ENCODE measurements at places on chromosomes 6 and 20.

DNA sequence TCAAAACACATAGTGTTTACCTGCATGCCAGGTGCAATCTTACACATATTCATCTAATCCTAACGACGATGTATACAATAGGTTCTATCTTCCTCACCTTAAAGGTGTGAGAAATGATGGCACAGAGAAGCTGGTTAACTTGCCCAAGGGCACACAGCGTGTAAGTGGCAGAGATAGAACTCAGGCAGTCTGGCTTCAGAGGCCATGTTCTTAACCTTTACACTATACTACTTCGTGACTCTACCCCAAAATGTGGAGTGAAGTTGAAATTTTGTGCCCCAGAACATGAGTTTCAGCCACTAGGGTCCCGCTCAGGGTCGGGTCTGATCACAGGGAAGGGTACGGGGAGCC lies 584 bp downstream of the VPS52 start:
- no peak for DNase-seq

DNA sequence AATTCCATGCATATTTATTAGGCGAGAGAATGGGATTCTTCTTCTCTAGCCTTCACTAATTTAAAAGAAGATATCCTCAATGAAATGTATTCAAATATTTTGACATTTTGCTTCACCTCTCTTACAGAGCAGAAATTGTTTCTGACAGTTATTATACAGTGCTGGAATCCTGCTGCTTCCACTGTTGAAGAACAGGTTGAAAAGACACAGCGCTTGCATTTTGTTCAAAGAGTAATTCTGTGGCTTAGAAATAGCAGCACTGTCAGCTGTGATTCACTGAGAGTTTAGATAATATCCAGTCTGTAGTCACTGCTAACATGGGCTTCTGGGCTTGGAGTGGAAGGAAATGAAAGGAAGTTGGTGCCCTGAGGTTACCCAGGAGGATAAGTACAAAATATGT lies 117.1 kb upstream of the FBXL4 start:
- no peak for DNase-seq

- no peak for DNase-seq
These were observed 4.1 kb downstream of the MDFI start for GRCh38 chr6:41642090-41642959.

DNA sequence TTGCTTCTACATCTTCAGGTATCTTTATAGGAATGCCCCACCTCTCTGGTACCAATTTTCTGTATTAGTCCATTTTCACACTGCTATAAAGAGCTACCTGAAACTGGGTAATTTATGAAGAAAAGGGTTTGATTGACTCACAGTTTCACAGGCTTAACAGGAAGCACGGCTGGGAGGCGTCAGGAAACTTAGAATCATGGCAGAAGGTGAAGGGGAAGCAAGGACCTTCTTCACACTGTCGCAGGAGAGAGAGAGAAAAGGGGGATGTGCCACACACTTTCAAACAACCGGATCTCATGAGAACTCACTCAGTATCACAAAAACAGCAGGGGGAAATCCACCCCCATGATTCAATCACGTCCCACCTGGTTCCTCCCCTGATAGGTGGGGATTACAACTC lies 24.4 kb upstream of the LY86 start:
- no peak for DNase-seq

DNA sequence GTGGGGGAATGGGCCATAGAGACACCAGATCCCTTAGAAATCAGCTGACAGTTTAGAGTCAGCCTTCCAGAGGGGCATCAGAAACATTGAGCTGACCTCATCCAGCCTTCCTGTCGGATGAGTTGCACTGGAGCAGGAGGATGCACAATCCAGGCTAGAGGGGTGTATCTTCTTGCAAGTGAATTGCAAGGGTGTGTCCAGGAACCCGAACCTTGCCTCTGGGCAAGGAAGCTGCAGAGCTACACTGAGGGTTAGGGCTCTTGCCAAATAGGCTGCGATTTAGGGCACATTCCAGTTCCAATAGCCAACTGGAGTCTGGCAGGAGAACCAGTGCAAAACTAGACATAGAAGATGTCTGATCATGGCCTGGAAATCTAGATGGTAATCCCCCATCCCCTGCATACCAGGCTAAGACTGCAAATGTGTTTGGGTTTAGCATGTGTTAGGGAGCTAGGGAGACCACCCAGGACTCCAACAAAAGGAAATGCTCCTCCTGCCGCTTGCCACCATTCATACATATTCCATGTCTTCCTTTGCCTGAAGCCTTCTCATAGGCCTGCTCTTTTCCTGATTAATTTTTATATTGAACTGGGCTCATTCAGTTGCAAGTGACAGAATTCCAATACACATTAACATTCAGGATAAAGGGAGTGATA lies 6.3 kb upstream of the UTRN start:
- DNase-seq: no peak

- DNase-seq: peak; percentile 54
These were observed 27.1 kb downstream of the COL20A1 start for GRCh38 chr20:63320041-63320511.

DNA sequence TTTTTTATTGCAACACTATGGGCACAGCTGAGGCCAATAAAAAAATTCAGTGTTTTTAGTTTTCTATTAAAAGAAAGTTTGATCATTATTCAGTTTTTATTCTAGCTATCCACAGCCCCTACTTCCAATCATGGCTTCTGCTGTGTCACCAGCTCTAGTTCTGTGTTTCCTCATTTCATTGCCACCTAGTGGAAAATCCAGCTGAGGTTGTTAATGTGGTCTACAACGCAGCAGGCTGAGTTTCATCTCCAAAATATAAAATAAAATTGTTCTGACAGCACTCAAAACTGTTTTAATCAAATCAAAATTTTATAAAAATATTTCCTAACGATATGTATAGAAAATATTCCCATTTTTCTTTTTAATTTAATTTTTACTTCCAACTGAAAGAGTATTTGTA lies 13.6 kb downstream of the COL9A1 start:
- no peak for DNase-seq

DNA sequence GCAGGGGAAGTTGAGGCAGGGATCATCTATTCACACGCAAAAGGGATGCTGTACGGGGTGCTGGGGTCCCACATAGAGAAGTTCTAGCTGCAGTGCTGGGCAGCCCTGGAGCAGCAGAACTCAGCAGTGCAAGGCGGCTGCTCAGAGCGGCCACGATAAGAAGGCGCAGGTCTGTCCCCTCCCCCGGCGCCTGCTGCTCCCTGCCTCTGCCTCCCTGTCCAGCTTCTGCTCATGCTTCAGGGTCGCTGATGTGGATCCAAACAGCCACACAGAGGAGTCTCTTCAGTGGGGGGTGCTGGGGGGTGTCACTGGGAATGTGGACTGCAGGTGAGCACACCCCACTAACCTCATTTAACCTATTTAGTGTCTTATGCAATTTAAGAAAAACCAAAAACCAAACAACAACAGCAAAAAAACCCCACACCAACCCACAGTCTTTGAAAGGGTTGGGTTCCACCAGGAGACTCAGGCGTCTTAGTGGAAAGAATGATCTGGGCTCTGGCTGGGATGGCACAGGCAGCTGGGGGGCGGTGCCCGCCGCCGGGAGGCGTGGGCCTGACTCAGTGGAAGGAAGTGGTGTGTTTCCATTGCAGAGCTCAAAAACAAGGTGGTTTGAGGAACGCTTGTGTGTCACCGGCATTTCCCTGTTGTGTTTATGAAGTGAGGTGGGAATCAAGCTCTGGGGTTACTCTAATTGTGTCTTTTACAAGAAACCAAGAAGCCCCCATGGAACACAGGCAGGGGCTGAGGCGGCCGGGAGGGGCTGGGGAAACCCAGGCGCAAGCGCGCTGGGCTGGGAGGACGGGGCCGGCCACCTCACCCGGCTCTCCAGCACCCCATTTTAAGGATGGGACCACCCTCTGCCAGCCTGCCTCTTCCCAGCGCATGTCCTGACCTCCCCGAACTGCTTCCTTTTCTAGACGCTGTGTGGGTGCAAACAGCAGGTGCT lies 55.1 kb downstream of the IRF4 start:
- peak; percentile 85 for DNase-seq

GRCh38 chr6:73460056-73460455 lies 1.5 kb upstream of the MTO1 start:
- DNase-seq: no peak

DNA sequence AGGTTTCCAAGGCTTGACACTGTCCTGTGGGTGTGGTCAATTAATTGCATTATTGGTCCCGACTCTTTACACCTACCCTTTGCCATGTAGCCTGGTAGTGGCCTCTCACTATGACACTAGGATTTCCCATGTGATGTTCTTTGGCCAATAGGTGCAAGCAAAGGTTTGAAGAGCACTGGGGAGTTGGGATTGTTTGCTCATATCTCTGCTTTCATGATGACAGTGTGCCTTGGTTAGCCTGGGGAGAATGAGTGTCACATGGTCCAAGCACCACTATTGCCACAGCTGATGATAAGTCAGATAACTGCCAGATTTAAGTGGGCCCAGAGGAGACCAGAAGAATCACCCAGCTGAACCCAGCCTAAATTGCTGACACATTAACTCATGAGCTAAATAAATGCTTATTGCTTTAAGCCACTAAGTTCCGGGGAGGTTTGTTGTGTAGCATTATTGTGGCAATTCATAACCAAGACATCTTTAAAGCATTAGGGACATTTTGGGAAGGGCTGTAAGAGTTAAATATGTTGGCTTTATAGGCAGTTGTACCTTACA lies 17.2 kb upstream of the SCP2D1 start:
- no peak for DNase-seq

DNA sequence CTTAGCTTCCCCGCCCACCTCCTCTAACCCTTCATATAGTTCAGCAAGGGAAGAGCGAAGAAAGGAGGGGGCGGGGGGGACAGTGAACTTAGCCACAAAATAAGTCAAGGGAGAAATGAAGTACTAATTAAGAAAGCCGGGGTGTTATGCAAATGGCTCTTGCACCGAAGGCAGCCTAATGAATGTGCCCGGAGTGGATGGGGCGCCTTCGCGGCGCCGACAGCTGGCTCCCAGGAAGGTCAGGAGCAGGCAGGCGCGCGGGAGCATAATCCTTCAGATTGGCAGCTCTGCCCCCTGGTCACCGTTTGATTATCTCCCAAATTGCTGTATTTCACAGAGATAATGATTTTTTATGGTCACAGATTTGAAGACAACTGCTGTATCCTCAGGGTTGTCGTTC lies 395.1 kb downstream of the TFAP2B start:
- DNase-seq: no peak

DNA sequence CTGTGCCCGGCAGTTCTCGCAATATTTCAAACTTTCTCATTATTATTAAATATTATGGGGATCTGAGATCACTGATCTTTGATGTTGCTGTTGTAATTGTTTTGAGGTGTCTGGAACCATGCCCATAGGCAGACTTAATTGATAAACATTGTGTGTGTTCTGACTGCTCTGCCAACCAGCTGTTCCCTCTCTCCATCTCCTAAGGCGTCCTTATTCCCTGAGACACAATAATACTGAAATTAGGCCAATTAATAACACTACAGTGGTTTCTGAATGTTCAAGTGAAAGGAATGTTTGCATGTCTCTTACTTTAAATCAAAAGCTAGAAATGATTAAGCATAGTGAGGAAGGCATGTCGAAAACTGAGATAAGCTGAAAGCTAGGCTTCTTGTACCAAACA lies 7.6 kb downstream of the MAPK14 start:
- no peak for DNase-seq

DNA sequence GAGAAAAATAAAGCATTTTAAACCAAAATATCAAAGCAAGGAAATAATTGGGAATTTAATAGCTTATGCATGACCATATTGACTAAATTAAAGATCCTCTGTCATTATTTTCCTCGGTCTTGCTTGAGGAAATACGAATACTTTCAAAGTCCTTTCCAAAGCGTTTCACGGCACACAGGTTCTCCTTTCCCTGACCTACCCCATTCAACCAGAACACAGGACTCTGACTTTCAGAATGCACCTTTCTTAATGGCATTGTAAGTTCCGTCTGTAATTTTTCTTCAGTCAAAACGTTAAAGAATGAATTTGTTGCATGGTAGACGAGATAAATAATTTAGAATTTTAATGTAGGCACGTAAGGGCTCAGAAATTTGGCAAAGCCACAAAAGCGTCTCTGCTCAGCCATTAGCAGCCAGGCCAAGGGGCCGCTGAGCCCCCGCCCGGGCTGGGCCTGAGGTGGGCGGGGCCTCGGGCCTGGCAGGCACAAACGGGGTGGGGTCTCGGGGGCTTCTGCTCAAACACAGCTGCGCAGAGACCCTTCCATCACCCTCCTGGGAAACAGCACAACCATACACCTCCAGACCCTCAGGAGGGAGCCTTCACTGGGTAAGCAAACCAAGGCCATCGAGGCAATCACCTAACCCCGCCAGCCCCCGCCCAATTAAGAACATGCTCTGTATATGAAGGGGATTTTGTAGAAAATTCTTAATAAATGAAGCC lies 3.4 kb downstream of the NEDD9 start:
- DNase-seq: no peak

DNA sequence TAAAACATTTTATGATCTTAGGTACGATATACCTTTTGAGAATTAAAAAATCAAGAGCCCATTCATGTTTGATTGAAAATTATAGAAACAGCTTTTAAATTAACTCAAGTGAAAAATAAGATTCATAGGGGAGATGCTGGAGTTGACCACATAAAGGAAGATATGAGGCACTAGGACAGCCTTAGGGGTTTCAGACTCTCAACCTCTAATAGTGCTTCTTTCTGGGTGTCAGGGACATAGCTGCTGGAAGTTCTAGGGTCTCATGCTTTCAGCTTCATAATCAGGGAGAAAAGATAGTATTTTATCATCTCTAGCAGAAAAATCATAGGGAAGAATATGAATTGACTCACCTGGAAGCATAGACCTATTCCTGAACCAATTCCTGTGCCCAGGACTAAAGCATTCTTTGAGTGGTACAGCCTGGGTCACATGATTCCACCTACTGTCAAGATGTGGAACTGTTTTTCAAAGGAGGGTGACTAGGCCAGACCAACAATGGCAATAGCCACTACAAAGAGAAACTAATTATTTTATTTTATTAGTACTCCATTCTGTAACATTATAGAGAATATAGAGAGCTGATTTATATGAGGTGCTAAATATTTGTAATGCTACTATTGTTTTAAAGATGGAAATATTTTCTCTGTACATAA lies 27.8 kb upstream of the CENPW start:
- no peak for DNase-seq

- DNase-seq: no peak
These were observed 72.7 kb downstream of the SOX4 start for GRCh38 chr6:21666201-21666691.

- DNase-seq: no peak
These were observed 36.5 kb downstream of the SYTL3 start for GRCh38 chr6:158686311-158686710.
